Left kidney (tissue), 8 donors: ENCODE measurements at places on chromosomes 16 and 17. TPM values are rescaled to one million over a fixed set of nuclear protein-coding genes. Genes with fewer than 3 reads are reported as not detected.

The TTYH2 gene
- polyA plus RNA-seq: 14.6 TPM

The GOSR1 gene
- 64.8 TPM for polyA plus RNA-seq

- no peak for DNase-seq
Measured at GRCh38 chr17:72523491-72523890, 402.7 kb downstream of the SOX9 start.

The ETV4 gene
- polyA plus RNA-seq: 43.6 TPM

DNA sequence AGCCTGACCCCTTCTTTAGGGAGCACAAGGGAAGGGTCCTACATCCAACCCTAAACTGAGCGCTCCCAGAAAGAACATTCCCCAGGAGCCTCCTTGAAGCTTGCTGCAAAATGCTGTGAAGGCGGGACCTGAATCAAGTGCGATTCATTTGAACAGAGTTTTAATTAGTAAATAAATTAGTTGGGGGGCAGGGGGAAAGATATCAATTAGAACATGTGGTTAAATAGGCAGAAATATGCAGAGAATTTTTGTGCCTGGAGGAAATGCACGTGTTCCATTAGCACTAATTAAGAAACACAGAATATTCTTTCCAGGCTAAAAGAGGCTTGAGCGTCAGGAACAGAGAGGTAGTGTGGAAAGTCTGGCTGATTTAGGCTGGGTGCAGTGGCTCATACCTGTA lies 38.5 kb upstream of the SHISA9 start:
- DNase-seq: no peak

DNA sequence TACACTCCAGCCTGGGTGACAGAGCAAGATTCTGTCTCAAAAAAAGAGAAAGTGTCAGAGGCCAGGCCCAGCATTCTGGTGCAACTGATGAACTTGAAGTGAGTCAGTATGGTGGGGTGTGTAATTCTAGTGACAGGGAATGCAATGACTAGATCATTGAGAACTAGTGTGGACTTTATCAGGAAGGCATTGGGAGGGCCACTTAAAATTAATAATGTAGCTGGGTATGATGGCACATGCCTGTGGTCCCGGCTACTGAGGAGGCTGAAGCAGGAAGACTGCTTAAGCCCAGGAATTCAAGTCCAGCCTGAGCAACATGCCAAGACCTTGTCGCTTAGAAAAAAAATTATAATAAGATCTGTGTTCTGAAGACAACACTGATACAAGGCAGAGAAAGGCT lies 90.8 kb downstream of the STX8 start:
- DNase-seq: no peak

DNA sequence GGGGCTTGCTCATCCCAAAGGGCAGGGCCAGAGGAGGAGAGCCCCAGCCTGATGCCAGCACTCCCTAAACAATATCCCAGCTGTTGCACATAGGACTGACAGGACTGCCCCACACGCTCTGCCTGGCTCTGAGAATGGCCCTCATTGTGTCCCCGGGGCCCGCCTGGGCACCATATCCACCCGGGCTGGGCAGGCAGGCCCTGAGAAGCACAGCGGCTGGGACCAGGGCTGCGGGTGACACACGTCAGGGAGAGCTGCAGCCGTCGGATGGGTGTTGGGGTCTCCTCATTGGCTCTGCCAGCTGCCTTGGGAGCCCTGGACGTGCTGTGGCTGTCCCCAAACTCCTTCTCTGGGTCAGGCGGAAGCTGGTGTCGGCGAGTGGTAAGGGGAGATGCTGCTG lies 4.2 kb downstream of the BCAR1 start:
- DNase-seq: no peak

DNA sequence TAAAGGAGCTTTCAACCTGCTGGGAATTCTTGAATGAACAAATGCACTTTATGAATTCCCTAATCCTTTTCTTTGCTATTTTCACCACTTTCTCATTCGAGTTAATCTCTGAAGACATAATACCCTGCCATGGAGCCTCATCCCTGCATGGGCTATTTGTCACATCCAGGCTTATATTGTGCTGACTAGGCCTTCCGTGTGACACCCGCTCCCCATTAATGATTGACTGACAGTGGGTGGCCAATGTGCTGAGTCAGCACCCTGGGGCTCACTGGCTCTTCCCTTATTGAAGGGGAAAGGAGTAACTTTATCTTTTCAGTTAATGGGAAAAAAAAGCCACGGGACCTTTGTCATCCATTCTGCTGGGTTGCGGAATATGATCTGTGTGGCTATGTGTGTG lies 1024.8 kb upstream of the EEF2KMT start:
- DNase-seq: peak; percentile 22

DNA sequence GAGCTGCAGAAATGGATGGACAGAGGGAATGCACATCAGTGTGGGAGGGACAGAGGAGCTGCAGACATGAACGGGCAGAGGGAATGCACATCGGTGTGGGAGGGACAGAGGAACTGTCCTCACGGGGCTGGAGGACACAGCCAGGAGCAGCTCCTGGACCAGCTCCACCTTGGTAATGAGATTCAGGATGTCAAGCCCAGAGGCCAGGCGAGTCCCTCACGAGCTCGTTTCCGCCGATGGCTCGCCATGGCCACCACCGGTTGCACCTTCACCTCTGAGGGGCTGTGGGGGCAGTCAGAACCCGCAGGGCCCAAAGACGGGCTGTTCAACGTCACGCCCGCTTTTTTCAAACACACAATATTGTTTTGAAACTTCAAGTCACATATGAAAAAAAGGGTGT lies 56.2 kb downstream of the RPH3AL start:
- DNase-seq: no peak

The PHLPP2 gene
- polyA plus RNA-seq: 13.2 TPM

GRCh38 chr17:59643159-59644140 lies 23.8 kb downstream of the CLTC start:
- DNase-seq: no peak

GRCh38 chr16:81673432-81673831 lies 105.7 kb upstream of the PLCG2 start:
- DNase-seq: no peak

The DOC2A gene
- polyA plus RNA-seq: 3.0 TPM

GRCh38 chr17:52419229-52419641 lies 260.7 kb upstream of the CA10 start:
- no peak for DNase-seq

The CCL16 gene
- polyA plus RNA-seq: 0.20 TPM

DNA sequence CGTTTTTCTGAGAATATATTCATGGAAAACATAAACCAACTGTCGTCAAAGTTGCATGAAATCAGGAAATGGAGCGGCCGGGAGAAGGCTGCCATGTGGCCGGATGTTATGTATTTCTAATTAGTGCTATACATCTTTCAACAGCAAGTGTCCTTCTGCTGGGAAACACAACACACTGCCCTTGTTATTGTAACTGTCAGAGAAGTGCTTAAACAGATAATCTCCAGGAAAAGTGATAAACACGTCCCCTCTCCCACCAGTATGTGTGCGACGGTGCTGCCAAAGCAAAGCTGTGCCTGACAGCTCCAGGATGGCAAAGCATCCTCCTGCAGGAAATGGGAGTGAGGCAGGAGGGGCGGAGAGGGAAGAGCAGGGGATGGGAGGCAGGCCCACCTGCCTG lies 111.8 kb downstream of the SMG6 start:
- no peak for DNase-seq

The AXIN2 gene
- 23.2 TPM for polyA plus RNA-seq

GRCh38 chr17:35889818-35890773 lies 9.9 kb upstream of the CCL5 start:
- DNase-seq: peak; percentile 81

DNA sequence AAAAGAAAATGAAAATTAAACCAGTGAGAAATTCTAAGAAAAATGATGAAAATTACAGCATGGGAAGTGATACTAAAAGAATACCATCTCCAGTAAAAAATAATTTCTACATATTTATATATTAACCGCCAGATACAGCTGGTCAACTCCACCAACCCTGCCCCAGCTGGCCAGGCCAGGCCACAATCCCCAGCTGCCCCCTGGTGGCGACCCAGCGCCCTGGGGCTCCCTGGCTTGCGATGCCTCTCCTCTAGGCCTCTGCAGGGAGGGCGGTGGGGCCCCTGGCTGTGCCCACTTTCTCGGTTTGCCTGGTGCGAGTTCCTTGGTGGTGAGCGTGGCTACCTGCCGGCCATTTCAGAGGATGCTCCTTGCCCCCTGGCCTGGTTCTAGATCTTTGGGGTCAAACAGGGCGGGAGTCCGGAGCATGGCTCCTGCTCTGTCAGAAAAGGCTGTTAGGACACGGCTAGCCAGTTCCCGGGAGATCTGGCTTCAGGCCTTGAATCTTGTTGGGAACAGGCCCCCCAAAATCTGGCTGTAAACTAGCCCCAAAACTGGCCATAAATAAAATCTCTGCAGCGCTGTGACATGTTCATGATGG lies 14.5 kb downstream of the GLIS2 start:
- DNase-seq: no peak

The TBC1D24 gene
- polyA plus RNA-seq: 22.0 TPM

The MFAP4 gene
- polyA plus RNA-seq: 178 TPM

DNA sequence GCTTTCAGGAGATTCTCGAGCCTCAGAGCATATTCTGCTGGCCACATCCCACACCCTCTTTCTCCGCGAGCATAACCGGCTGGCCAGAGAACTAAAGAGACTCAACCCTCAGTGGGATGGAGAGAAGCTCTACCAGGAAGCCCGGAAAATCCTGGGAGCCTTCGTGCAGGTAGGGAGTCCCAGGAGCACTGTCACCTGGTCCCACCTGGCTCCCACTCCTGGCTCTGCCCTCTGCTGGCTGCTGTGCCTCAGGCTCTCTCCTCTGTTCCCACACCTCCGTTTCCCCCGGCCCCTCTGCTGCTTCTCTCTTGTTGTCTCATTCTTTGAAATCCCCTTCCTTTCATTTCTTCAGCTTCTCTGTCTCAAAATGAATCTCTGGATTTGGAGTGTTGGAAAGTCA lies 16.4 kb downstream of the LPO start:
- no peak for DNase-seq

The MYH11 gene
- 11.1 TPM for polyA plus RNA-seq

- no peak for DNase-seq
Measured at GRCh38 chr17:28983286-28984230, 22.3 kb downstream of the SEZ6 start.

The CCT6B gene
- polyA plus RNA-seq: 7.1 TPM

GRCh38 chr16:66278604-66279262 lies 87.8 kb upstream of the CDH5 start:
- no peak for DNase-seq

DNA sequence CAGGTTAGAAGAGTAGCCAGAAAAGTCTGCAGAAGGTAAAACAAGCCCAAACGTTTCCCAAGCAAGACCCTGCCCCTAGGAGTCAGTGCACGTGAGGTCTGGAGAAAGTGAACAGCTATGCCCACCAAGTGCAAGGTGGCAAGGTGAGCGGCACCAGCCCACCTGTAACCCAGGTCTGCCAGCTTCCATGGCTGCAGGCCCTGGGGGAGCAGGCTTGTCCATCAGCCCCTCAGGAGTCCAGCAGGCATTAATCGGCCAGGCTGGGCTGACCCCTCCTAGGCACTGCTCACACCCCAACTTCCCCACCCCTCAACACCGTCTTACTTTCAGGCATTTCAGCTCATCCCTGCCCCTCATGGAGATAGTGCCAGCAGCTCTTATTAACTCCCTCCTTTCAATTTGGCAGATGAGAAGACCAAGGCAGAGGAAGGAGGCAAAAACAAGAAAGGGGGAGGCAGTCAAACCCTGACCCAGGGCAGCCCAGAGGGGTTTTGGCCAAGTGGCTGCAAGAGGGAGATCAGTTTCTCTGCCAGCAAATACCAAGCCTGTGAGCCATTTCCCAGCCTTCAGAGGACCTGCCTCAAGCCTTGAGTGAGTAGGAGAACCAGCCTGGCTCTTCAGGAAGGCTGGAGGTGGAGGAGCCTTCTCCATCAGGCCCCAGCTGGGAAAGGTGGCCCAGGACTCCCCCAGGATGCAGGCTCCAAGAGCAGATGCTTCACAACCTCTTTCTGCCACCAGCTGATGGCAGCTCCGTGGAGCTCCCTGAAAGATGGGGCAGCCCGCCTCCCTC lies 14.7 kb downstream of the BEAN1 start:
- DNase-seq: no peak

GRCh38 chr17:43713494-43714162 lies 45.0 kb downstream of the SOST start:
- DNase-seq: peak; percentile 54
